ENCODE measurements at places on chromosomes 4 and X.
A peak's percentile ranks its signal among the peaks of the same experiment; 100 is the strongest.

- no peak for DNase-seq
Measured at GRCh38 chrX:151177141-151178027, 1.0 kb downstream of the GPR50 start.

DNA sequence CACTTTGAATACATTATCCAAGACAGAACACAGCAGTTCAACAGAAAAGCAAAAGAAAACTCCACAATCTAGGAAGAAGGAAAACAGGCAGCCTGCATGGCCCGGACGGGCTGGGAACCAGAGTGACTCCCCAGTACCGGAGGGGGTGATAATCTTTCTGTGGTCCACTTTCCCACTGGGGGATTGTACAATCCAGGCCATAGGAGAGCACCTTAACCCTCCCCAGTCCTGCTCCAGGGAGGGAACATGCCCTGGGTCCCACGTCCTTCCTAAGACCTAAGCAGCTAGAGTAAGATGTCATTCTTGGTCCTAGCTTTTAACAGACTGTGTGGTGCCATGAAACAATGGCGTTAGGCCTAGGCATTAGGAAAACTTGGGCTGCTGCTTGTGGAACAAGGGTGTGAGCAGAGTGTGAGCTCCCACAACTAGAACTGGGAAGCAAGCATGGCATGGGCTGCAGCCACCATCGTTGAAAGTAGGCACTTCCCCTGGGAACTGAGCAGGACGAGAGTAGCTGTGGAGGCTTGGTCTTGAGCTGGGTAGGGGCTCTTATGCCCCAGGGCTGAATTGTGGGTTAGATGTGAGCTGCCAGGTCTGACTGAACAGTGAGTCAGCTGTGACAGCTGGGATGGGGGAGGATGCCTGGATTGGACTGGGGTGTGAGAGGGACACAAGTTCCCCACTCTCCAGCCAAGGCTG, 42.4 kb downstream of the NAT8L start:
- DNase-seq = no peak

- no peak for DNase-seq
Measured at GRCh38 chrX:17374619-17375366, at the start of gene NHS. TSS of gene NHS (plus strand) at chrX:17375200. CDS start at chrX:17375758, 558 bp downstream.

DNA sequence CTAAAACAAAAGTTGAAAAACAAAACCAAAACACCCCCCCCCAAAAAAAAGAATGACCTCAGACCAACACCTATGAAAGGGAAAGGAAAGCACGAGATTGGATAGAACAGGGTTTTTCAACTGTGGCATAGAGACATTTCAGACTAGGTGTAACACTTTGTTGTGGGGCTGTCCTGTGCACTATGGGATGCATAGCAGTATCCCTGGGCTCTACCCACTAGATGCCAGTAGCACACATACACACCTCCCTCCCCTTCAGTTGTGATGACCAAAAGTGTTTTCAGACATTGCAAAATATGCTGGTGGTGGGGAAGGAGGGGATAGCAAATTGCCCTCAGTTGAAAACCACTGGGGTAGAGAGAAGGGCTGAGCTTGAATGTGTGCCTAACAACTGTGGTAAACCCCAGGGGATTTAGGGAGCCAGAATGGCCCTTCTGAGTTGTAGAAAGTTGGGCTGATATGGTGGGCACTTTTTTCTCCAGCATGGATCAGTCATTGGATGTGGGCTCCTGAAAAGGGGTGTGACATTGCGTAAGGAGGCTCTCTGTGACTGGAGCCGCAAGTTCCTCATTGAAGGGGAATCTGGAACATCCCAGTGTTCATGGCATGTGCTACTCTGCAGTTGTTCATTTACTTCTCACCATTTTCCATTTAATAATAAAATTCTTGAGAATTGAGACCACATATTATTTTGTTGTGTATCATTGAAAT, 8.8 kb upstream of the GEMIN8 start:
- peak; percentile 41 for DNase-seq

GRCh38 chr4:68708566-68708965, 38.1 kb upstream of the UGT2B15 start:
- DNase-seq = no peak

GRCh38 chrX:143017272-143017671, 8.5 kb upstream of the SPANXN4 start:
- no peak for DNase-seq

DNA sequence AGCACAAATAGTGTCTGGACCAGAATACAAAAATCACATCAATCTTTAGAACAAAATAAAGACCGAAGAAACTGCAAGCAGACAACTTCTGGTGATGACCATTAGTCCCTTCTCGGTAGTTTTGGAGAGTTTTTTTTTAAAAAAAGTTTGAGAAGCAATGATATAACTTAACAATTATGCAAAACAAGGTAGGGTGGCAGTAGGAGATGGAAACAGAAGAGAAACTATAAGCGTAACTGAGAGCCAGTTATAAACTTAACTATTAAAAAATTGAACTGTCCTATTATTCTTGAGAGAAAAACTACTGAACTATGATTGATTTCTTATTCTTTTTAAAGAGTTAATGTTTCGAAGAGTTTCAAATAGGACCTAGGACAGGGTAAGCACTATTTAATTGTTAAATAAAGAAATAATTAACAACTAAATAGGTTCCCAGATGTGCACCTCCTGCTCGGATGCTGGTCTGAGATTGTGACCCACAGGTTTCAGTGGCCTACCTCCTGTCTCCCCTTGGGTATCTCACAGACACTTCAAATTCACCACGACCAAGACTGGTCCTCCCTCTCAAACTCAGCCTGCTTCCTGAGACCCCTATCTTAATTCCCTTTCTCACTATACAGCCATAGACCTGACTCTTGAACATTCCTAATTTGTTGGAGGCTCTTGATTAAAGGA, 81.3 kb downstream of the LEF1 start:
- no peak for DNase-seq

- DNase-seq = no peak
Measured at GRCh38 chr4:168863719-168864647, 146.1 kb downstream of the CBR4 start.

DNA sequence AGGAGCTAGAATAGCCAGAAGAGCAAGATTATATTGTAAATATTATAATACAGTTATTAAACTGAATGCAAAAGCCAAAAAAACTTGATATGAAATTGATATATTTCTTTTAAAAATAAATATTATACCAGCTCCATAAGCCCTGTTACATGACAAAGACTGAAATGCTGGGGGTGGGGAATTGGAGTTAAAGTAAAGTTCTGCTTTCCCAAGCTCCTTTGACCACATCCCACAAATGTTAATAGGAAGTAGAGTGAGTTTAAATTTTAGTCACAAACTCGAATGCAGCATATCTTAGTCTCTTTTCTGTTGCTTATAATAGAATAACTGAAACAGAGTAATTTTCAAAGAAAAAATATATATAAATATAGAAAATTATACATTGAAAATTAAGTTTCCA, 46.9 kb upstream of the NFKB1 start:
- peak; percentile 73 for DNase-seq

GRCh38 chr4:176464748-176465147, 145.0 kb downstream of the SPCS3 start:
- no peak for DNase-seq

- no peak for DNase-seq
Measured at GRCh38 chr4:5631352-5632065, 76.8 kb downstream of the EVC2 start.

DNA sequence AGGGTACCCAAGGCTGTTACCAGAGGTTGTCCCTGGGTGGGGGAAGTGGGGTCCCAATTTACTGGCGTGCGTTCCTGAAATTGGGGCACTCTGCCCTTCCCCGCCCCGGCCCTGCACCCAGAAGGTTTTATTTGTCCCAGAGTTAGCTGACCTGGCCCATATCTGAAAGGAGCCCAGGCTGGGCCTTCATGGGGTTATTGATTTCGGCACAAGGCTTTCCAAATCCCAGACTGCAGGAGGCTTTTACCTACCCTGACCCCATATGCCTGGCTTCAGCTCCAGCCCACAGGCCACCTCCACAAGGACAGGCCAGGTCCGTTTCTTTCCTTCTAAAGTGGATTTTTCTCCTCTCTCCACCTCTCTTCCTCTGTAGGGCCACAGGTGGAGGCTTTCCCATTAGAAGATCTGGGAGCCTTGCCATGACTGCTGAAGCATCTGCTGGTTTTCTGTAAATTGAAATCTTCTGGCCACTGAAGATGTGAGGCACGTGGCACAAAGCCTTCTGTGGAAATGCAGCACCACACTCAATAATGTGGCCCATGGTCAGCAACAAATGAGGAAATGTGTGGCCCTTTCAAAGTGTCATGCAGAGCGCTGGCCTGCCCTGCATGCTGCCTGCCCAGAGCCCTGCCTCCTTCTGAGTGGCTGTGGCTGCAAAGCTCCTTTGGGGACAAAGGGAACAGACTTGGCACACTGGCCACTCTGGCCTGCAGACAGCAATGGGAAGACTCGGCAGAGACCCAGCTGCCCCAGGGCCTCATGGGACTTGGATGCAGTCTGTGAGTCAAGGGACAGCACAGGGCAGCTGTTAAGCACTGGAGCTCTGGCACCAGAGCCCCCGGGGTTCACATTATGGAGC, 43.1 kb upstream of the MTM1 start:
- DNase-seq = no peak

DNA sequence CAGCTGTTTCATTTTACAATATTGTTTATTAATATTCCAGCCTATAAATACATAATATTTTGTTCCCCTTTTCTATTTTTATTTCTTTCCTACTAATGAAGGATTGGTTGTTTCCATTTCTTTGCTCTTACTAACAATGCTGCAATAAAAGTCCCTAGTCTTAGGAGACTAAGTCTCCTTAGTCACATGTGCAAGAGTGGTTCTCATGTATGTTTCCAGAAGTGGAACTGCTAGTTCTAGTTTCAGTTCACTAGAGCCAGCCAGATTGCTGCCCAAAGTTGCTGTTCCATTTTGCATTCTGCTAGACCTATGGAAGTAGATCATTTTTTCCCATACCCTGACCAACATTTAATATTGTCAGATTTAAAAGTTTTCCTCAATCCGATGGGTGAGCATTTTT, 44.3 kb downstream of the CNGA1 start:
- no peak for DNase-seq

Measured in Kasumi-1 (cell line).